ENCODE measurements at places on chromosomes 6 and 20.

- DNase-seq, result no peak
Measured at GRCh38 chr6:161139766-161140553, 133.9 kb downstream of the AGPAT4 start.

GRCh38 chr20:37776049-37776448 lies 82.2 kb downstream of the CTNNBL1 start:
- DNase-seq, result no peak

DNA sequence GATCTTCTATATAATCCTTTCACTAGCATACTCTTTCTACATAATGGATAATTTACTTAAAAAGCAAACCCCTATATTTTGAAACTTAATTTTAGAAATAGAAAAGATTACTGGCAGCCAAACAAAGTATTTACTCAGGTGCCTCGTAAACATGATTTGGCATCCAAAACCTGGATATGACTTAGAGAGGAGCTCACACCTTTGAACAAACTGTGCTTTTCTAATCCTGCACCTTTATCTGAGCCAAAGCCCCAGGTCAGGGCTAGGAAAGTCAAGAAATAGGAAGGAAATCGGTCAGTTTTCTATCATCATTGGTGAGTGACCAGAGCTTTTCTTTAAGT lies 170.9 kb downstream of the PHF3 start:
- no peak for DNase-seq

GRCh38 chr6:30800871-30801270 lies 56.5 kb upstream of the IER3 start:
- DNase-seq, result no peak

DNA sequence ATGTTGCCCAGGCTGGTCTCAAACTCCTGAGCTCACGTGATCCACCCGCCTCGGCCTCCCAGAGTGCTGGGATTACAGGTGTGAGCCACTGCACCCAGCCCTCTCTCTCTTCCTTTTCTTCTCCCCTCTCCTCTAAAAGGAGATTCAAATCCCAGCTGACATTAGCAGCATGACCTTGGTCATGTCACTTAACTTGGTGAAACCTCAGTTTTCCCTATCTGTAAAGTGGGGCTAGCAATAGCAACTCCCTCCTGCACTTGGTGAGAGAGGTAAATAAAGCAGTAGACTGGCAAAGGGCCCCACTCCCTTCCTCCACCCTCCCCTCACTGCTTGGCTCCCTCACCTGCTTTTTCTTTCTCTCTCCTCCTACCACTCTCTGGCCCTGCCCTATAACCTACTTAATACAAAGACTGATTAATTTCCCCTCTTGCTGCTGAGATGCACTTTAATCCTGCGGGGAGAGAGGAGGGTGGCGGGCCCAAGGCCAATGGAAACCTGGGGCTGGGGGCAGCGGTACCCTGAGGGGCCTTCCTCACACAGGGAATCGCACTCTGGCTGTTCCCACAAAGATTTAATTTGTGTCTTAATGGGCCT lies 54.2 kb upstream of the ZFAND3 start:
- no peak for DNase-seq

DNA sequence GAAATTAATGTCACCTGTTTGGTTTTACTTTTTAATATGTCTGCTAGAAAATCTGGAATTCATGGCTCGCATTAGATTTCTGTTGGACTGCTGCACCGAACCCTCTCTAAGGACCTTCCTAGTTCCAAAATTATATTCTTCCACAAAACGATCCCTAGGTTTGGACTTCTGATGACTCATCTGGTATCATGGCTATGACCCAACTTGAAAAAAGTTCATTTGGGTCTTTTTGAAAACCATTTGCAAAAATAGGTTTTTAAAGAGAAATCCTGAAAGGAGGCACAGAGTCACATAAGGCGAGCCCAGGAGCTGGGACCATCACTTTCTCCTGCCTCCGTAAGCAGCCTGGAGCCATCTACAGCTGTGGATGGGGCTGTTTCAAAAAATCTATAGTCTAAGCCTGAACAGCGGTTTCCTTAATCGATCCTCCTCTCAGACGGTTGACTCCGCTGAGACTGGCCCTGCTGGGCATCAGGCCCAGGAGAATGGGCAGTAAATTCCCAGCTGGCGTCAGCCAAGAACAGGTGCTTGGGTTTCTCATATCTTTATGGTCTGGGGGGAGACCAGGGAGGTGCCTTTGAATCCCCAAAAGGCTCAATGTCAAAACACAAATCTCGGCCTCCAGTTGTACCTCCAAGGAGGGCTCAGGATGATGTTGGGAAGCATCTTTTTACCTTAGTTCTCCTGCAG lies 44.6 kb downstream of the SLC24A3 start:
- DNase-seq, result no peak

DNA sequence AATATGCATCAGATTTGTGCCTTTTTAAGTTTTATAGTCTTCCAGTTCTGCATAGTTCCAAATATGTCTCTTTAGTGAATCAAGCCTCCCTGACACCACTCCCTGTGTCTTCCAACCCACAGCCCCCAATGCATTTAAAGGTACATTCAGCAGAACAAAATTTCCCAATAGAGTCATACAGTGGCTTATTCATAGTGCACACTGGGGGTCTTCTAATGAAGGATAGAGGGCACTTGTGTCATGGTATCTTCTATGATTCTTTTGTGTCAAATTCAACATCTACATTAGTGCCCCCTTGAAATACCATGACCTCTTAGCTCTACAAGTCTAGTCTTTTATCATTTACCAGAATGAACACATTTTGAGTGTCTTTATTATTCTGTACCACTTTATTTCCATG lies 33.8 kb downstream of the FLRT3 start:
- DNase-seq, result no peak

- DNase-seq, result no peak
Measured at GRCh38 chr20:38172408-38172807, 7.3 kb upstream of the TGM2 start.

DNA sequence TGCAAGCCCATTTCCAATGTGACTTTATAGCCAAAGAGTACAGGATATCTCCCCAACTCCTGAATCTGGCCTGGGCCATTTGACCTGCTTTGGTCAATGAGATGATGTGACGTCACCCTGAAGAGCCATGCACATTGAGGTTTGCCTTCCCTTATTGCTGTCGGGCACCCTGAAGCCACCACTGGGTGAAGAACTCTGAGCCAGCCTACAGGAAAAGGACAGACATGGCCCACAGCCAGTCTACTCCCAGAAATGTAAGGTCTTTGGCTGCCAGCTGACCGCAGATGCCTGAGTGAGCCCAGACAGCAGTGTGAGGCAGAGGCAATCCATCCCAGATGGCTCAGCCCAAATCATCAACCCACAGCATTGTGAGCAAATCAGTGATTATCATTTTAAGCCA lies 3.7 kb upstream of the SYNDIG1 start:
- no peak for DNase-seq

DNA sequence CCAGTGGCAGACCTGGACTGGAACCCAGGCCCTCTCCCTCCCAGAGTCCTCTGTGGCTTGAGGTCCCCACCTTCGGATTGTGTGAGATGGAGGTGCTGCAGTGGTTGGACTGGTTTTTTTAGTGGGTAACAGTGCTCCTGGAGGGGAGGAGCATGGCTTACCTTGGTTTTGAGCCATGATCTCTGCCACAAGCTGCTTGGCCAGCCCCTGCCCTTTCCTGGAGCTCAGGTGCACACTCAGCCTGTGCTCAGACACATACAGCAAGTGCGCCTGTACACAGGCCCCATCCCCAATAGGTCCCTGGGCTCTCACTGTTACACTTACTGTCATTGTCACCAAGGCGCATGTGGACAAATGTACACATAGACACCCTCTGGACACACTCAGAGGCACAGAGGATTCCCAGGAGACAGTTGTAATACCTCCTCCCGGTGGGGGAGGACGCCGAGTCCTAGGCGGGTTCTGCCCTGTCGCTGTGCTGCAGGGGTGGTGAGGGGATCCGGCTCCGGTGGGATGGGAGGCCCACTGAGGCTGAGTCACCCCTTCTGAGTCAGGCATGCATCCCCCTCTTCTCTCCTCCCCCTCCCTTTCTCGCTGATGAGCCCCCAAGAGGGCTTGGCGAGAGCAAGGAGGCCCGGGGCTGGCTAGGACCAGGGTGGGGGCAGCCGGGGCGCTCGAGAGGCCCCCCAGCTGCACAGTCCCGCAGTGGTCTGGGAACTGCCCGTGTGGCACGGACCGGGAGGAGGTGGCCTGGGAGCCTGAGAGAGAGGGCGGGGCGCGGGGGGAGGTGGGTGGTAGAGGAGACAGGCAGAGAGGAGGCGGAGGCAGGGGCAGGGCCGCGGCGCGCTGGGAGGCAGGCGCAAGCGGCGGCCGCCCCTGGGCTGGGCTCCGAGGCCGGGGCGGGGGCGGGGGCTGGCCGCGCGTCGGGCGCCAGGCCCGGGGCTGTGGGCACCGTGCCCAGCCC lies 522 bp upstream of the EPB41L1 start:
- no peak for DNase-seq

DNA sequence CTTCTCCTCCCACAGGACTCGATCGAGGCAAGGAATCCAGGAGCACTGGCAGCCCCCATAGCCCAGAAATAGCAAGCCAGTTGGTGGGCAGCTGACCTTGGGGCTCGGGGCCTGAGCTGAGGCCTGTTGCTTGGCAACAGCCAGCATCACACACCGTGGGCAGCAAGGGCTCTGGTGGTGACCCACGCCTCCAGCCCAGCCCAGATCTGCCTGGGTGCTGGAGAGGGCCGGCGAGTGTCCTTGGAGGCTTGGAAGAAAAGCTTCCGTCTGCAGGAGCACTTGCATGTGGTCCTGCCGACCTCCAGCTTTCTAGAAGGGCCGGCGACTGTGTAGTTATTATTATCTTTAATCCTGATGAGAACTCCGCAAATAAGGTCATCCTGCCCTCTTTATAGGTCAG lies 67.3 kb downstream of the STK35 start:
- no peak for DNase-seq

DNA sequence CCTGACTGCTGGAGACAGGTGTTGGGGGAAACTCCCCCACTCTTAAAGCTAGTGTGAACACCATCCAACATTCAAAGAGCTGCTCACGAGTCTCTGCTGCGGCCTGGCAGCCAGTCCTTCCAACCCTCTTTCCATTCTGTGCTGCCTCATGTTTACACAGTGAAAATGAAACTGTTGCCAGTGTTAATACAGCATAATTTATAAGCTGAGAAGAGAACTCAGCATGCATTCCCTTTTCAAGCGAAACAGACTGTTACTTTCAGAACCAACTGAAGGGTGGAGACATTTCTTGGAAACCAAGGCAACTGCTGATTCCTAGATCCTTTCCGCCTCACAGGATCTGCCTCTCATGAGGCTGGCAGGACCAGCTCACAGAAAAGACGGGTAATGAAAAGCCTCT lies 533.8 kb upstream of the ID4 start:
- DNase-seq, result no peak

GRCh38 chr6:166752097-166752496 lies 125.0 kb upstream of the RPS6KA2 start:
- DNase-seq, result no peak

GRCh38 chr6:168200571-168201134 lies 118.9 kb downstream of the DACT2 start:
- no peak for DNase-seq

DNA sequence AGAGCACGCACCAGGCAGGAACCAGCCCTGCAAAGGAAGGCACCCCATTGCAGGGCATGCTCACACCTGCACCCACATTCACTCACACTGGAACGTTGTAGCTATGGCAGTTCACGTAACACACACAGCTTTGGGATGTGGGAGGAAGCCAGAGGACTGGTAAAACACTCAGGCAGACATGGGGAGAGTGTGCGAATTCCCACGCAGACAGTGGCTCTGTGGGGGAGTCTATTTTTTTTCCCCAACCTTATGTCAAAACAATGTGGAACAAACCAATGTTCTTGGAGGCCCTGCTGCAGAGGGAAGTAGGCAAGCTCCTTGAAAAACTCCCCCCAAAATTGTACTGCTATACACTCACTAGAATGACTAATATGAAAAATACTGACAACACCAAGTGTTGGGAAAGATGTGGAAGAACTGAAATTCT lies 91.0 kb downstream of the PPP1R14C start:
- no peak for DNase-seq

- DNase-seq, result no peak
Measured at GRCh38 chr20:52818491-52818890, 153.7 kb upstream of the TSHZ2 start.

DNA sequence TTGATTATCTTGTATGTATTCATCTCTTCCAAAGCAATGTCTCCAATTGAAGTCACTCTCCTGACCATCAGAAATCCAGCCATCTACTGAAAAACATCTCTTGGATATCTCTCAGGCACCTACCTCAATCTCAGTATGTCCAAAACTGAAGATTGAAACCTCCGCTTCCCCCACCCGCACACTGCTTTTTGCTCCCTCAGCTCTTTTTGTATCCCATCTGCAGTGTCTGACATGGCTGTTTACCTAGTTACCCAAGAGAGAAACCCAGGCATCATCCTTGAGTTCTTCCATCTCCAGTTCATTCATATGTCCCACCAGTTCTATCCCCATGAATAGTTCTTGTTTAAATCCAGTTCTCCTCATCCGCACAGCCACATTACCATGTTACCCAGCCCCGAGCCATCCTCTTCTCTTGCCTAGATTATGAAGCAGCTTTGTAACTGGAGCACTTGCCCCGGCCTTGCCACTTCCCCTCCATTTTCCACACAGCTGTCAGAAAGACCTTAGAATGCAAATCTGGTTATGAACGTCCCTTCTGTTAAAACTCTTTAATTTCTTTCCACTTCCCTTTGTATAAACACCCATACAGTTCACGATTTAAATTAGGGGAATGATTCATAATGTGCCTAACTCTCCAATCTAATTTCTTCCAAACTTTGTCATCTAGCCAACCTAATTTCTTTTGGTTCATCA lies 40.5 kb upstream of the GCLC start:
- DNase-seq, result no peak

DNA sequence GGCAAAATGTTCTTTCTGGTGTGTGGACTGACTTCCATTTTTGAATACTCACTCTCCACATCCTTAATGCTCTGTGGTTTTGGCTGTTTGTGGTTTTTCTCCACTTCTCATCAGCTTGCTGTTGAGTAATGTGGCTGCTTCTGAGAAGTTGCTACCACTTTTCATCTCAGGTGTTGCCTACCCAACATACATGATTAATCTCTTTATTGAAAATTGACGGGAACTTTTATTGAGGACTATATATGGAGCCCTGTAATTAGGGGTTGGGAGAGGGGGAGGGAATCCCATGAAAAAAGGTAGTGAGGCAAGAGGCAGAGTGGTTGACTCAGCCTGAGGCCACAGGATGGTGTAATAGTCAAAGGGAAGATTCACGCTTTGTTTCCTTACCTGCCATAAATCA lies 17.6 kb downstream of the IL22RA2 start:
- no peak for DNase-seq

- no peak for DNase-seq
Measured at GRCh38 chr20:15205028-15205427, 867.6 kb upstream of the FLRT3 start.

GRCh38 chr6:39227476-39227875 lies 1.8 kb downstream of the KCNK5 start:
- DNase-seq, result no peak

- DNase-seq, result no peak
Measured at GRCh38 chr6:13267142-13267651, 61.1 kb downstream of the TBC1D7 start.

- DNase-seq, result no peak
Measured at GRCh38 chr6:99838607-99839006, 155.4 kb downstream of the MCHR2 start.

Data from stimulated activated CD8-positive, alpha-beta memory T cell treated with anti-CD3 and anti-CD28 coated beads, Interleukin-4, amount 100 ng/mL, for 4 hours (primary cell).